ENCODE measurements at places on chromosomes 3 and 15.

- H3K4me1 ChIP-seq, result no peaks in the 10 kb centered on the region
- H3K4me3 ChIP-seq, result no peak overlapping the region
- H3K27ac ChIP-seq, result no peak overlapping the region
- H3K36me3 ChIP-seq, result no peaks in the 10 kb centered on the region
- DNase-seq, result no peak
- H3K27me3 ChIP-seq, result no peaks in the 10 kb centered on the region
Measured at GRCh38 chr15:25478313-25478712, 39.5 kb upstream of the UBE3A start.

DNA sequence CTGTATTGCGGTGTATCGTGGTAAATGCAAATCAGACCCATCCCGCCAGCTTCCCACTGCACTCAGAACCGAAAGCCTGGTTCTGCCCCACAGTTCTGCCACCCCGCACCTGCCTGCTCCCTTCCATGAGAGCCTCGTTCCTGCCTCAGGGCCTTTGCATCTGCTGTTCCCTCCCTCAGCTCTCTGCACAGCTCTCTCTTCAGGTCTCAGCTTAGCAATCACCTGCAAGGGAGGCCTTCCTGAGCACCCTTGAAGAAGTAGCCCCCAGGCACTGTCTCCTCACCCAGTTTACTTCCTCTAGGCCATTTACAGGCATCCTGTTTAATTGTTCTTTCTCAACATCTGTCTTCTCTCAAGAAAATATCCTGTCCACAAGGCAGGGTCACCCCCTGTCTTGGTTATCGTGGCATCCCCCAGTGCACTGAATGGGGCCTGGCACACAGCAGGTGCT, 13.3 kb upstream of the IQSEC1 start:
- H3K36me3 ChIP-seq, result no peaks in the 10 kb centered on the region
- no peaks in the 10 kb centered on the region for H3K27me3 ChIP-seq

DNA sequence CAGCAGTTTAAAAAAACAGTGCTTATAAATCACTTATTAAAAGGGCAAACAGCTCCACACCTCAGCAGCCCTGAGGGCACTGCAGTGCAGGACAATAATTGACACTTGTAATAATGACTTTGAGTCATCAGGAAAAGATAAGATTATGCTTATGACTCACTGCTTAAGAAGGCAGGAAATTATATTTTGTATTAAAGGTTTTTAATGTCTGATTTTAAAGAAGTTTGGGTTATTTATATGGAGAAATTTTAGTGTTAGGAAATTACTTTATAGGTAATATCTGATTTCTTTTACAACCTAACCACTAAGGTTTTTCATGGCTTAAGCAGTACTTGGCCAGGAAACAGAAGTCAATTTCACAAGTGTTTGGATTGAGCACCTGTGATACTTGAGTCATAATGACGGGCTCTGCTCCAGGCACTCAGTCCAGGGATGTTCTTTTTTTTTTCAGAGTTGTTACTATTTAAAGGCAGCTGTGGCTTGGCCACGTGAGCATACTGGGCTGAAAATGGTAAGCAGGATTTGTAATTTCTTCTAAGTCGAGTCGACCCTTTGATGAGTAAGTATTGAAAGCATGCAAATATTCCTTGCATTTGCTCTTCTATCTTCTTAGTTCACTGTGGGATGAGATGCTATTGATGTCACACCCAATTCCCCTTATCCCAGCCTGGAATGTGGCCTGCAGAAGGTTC, 21.6 kb upstream of the SLC6A20 start:
- peak; percentile 83 for DNase-seq
- H3K36me3 ChIP-seq, result no peaks in the 10 kb centered on the region
- H3K4me3 ChIP-seq, result no peak overlapping the region
- H3K27me3 ChIP-seq, result no peaks in the 10 kb centered on the region
- H3K27ac ChIP-seq, result peak overlapping the region; percentile 87
- no peaks in the 10 kb centered on the region for H3K4me1 ChIP-seq

GRCh38 chr3:134294302-134295280, 43.9 kb upstream of the RYK start:
- no peaks in the 10 kb centered on the region for H3K27me3 ChIP-seq
- H3K4me3 ChIP-seq, result no peak overlapping the region
- DNase-seq, result no peak
- no peaks in the 10 kb centered on the region for H3K36me3 ChIP-seq
- H3K4me1 ChIP-seq, result no peaks in the 10 kb centered on the region
- H3K27ac ChIP-seq, result peak overlapping the region; percentile 3

DNA sequence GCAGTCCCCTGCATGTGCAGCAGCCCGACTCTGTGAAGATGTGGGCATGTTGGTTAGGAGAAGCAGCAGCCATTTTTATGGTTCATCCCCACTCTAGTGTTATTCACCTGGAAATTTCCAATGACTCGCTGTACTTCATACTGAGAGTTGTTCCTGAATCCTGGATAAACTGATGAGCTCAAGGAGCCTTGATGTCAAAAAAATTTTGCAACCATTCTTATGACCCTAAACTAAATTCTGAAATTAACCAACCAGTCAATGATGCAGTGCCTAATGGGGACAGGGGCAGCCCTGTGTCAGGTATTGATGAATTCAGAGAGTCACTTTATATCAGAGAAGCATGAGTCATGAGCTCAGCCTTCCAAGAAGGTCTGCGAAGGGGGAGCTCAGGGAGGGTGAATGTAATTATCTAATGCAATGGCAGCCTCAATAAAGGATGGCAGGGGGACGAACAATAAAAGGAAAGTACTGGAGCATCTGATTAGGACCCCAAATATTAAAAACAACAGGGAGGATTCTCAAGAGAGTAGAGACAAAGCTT, 108.4 kb upstream of the VEPH1 start:
- H3K4me1 ChIP-seq, result no peaks in the 10 kb centered on the region
- no peaks in the 10 kb centered on the region for H3K27me3 ChIP-seq
- no peak overlapping the region for H3K27ac ChIP-seq
- DNase-seq, result no peak
- no peaks in the 10 kb centered on the region for H3K36me3 ChIP-seq
- H3K4me3 ChIP-seq, result no peak overlapping the region

GRCh38 chr3:107077391-107077790, 299.8 kb upstream of the CCDC54 start:
- H3K36me3 ChIP-seq, result no peaks in the 10 kb centered on the region
- no peaks in the 10 kb centered on the region for H3K4me1 ChIP-seq
- DNase-seq, result no peak
- H3K27me3 ChIP-seq, result no peaks in the 10 kb centered on the region
- H3K4me3 ChIP-seq, result no peak overlapping the region
- no peak overlapping the region for H3K27ac ChIP-seq

GRCh38 chr3:189275852-189276251, 104.1 kb downstream of the TPRG1 start:
- H3K4me3 ChIP-seq, result no peak overlapping the region
- H3K27ac ChIP-seq, result peak overlapping the region; percentile 48
- H3K27me3 ChIP-seq, result no peaks in the 10 kb centered on the region
- H3K36me3 ChIP-seq, result no peaks in the 10 kb centered on the region
- no peak for DNase-seq
- no peaks in the 10 kb centered on the region for H3K4me1 ChIP-seq

GRCh38 chr3:152524198-152525140, 255.7 kb downstream of the MBNL1 start:
- H3K4me1 ChIP-seq, result no peaks in the 10 kb centered on the region
- H3K27ac ChIP-seq, result no peak overlapping the region
- H3K36me3 ChIP-seq, result no peaks in the 10 kb centered on the region

- H3K36me3 ChIP-seq, result no peaks in the 10 kb centered on the region
- H3K27ac ChIP-seq, result peak overlapping the region; percentile 86
- no peak for DNase-seq
- no peaks in the 10 kb centered on the region for H3K27me3 ChIP-seq
- H3K4me1 ChIP-seq, result peaks cover 20% of the 10 kb centered on the region
- H3K4me3 ChIP-seq, result no peak overlapping the region
Measured at GRCh38 chr3:58041826-58042324, 33.7 kb downstream of the FLNB start.

DNA sequence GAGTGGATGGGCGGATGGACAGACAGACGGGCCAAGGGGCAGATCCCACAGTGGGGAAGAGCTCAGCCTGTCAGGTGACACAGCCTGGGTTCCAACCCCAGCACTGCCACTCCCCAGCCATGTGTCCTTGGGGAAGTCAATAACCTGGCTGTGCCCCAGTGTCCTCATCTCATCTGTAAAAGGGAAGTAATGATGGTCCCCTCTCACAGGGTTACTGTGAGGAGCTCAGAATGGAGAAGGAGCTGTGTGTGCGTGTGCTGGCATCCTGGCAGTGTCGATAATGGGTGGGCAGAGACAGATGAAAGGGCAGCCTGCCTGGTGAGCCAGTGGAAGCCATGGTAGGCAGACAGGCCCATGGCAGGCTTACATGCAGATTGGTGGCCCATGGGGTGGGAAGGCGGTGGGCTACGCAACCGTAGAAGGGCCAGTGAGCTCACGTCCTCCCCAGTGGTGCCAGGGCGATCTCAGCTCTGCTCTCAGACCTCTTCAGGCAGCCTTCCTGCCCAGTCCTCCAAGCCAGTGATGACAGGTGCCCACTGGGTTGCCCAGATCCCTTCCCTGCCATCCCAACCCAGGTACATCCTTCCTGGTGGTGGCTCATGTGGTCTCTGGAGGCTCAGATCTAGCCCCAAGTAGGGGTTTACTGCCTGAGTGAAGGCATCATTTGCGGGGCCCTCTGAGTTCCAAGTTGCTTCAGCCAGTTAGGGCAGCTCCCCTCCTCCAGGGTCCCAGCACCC, 2.3 kb upstream of the DNAJB8 start:
- no peak overlapping the region for H3K4me3 ChIP-seq
- DNase-seq, result no peak
- no peak overlapping the region for H3K27ac ChIP-seq
- H3K4me1 ChIP-seq, result no peaks in the 10 kb centered on the region
- peaks cover 8% of the 10 kb centered on the region for H3K27me3 ChIP-seq
- H3K36me3 ChIP-seq, result no peaks in the 10 kb centered on the region

GRCh38 chr15:33380406-33380805, 69.6 kb downstream of the RYR3 start:
- no peaks in the 10 kb centered on the region for H3K27me3 ChIP-seq
- H3K4me1 ChIP-seq, result no peaks in the 10 kb centered on the region
- no peak for DNase-seq
- no peak overlapping the region for H3K4me3 ChIP-seq
- H3K36me3 ChIP-seq, result no peaks in the 10 kb centered on the region

DNA sequence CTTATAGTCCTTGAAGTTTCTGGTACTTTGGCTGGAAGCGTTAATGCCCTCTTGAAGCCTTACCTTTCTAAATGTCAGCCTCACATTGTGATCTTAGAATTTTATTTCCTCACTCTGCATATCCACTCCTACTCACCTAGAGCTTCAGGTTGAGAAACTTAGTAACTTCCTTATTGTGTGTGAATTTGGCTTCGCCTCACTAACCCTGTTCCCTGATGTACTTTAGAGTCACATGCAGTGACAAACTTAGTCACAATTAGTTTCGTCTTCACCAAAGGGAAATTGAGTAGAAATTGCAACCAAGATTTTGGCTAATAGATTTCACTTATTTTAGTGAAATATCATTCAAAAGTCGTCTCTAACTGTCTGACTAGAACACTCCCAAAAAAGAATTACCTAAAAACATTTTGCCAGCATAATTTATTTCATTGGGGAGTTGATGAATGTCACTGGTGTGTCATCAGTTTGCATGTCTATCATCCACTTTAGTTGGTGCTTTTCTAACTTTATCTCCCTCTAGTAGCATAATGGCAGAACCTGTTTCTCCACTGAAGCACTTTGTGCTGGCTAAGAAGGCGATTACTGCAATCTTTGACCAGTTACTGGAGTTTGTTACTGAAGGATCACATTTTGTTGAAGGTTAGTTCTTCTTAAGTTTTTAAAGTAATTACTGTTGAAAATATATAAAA, 960 bp downstream of the MFN1 start:
- DNase-seq, result no peak
- peaks cover 2% of the 10 kb centered on the region for H3K36me3 ChIP-seq
- H3K27ac ChIP-seq, result peak overlapping the region; percentile 85
- H3K27me3 ChIP-seq, result no peaks in the 10 kb centered on the region
- peak overlapping the region; percentile 76 for H3K4me3 ChIP-seq
- H3K4me1 ChIP-seq, result no peaks in the 10 kb centered on the region

- H3K36me3 ChIP-seq, result no peaks in the 10 kb centered on the region
- no peak for DNase-seq
- no peak overlapping the region for H3K27ac ChIP-seq
Measured at GRCh38 chr3:148625095-148625736, 72.5 kb upstream of the AGTR1 start.

DNA sequence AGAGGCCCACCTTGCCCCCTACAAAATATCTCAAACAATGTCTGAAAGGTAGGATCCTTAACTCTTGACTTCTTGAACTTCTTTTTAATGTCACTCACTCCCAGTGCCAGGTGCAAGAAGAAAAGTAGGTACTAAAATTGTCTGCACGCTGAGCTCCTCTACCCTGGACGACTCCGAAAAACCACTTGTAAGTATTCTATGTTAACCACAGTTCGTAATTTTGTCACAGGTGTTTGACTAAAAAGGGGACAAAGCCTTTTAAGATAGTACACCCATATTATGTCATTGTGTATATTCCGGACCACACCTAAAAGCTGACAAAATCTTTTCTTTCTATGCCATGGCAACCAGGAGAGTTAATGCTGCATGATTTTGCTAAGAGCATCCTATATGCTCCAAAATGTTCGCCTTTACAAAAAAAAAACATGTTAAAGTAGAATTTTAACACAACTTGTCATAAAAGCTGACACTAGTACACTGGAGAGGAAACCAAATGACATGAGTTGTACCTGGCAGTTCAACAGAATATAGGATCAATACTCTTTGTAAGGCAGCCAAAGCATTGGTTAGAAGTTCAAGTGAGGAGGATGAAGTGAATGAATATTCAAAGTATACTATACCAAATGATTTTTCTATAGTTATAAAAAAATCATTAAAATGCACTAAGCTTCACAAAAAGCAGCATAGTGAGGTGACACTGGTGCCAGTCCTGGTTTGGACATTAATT, 210.5 kb downstream of the FOXP1 start:
- no peak for DNase-seq
- no peak overlapping the region for H3K27ac ChIP-seq
- no peak overlapping the region for H3K4me3 ChIP-seq
- no peaks in the 10 kb centered on the region for H3K4me1 ChIP-seq

- no peaks in the 10 kb centered on the region for H3K4me1 ChIP-seq
- H3K27me3 ChIP-seq, result no peaks in the 10 kb centered on the region
- no peaks in the 10 kb centered on the region for H3K36me3 ChIP-seq
- H3K27ac ChIP-seq, result no peak overlapping the region
Measured at GRCh38 chr3:5840056-5840455, 652.5 kb downstream of the EDEM1 start.

GRCh38 chr3:198096015-198096414, 136.0 kb downstream of the LMLN start:
- H3K36me3 ChIP-seq, result no peaks in the 10 kb centered on the region
- H3K4me1 ChIP-seq, result no peaks in the 10 kb centered on the region
- no peak overlapping the region for H3K4me3 ChIP-seq
- no peaks in the 10 kb centered on the region for H3K27me3 ChIP-seq
- H3K27ac ChIP-seq, result no peak overlapping the region

DNA sequence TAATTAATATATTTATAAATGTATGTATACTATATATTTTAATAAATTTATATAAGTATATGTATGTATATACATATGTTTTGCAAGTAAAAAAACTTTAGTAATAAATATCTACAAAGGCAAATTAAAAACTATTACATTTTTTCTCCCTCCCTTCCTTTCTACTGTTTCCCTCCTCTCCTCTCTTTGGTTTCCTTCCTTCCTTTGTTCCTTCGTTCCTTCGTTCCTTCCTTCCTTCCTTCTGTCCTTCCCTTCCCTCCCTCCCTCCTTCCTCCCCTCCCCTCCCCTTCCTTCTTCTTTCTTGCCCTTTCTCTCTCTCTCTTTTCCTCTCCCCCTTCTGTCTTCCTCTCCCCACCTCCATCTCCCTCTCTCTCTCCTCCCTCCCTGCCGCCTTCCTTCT, 423.6 kb downstream of the LPP start:
- DNase-seq, result no peak
- H3K36me3 ChIP-seq, result no peaks in the 10 kb centered on the region
- no peaks in the 10 kb centered on the region for H3K27me3 ChIP-seq
- no peak overlapping the region for H3K27ac ChIP-seq
